ENCODE measurements at places on chromosomes 7 and 10.

DNA sequence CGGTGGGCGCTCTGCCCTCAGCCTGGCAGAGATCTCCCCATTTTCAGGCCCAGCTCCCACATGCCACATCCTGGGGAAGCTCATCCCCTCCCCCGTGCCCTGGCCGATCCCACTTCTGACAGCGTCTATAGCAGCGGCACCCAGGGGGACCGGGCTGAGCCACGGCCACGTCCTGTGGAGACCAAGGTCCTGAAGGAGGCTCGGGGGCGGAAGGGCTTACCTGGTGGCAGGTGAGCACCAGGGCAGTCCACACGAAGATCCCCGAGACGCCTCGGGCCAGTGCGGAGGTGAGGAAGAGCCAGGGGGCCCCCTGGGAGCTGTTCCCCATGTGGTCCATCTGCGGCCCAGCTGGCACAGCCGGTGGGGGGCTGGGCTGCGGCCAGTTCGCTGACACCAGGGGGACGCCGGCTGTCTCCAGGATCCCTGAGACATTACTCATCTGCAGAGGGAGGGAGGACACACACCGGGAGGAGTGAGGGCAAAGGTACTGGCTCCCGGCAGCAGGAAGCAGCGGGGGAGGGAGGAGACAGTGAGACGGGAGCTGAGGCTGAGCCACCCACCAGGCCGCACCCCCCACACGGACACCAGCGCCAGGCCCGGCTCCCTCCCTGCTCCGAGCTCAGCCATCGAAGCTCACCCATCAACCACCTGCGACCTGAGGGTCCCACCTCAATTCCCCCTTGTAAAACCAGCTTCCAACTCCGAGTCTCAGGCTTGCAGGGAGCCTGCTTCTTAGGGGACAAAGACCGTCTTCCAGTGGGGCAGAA is 776 bp downstream of the TMEM184A start:
- no peak for DNase-seq

GRCh38 chr7:10643545-10643944 is 330.1 kb upstream of the PHF14 start:
- peak; percentile 10 for DNase-seq

DNA sequence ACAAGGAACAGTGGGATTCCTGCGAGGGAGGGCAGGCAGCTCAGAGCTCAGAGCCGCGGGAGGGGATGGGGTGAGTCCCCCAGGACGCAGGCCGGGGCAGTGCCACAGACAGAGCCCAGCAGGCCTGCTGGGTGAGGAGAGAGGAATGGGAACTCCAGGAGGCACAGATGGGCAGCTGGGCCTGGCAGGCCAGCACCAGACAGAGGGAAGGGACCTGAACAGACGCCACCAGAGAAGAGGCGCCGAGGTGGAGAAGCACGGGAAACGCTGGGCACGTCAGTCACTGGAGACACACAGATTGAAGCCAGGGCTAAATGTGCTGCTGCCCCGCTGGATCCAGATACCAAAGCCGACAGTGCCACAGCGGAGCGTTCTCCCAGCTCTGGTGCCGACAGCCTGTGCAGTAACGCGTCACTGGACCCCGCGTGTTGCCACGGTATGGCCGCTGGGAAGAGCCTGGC is 225.8 kb downstream of the MAD1L1 start:
- no peak for DNase-seq

DNA sequence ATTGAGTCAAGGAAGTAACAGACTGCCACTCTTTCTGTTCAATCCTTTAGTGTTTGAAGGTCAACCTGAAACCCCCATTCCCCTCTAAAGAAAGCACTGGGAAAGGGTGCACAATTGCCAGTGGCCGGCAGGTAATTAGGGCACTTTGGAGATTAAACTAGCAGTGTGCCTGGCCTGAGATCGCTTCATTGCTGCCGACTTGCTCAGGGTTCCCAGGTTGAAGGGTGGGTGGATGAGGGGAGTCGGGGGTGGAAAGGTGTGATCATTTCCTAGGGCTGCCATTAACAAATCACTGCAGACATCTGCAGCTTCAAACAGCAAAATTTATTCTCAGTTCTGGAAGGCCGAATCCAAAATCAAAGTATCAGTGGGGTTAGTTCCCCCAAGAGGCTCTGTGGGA is 16.3 kb upstream of the BTBD16 start:
- no peak for DNase-seq

DNA sequence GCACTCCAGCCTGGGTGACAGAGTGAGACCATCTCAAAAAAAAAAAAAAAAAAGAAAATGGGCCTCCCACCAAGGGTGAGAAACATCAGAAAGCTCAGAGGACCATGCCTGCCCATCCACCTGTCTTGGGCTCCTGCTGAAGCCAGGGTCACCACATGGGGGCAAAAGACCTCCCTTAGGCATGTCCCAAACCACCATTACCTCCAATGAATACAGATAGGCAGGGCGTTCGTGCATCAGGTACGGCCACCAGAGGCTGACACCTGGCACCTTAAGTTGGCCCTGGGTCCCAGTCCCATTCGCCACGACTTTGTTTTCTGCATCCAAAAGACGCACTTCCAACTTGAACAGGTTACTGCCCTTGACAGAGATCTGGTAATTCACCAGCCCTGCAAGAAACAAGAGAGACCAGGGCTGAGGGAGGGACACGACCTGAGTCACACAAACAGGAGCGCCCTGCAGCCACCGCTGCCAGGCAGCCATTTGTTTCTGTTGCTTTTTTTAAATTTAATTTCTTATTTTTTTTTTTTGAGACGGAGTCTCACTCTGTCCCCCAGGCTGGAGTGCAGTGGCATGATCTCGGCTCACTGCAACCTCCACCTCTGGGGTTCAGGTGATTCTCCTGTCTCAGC is 6.1 kb downstream of the GUSB start:
- no peak for DNase-seq

GRCh38 chr10:55742487-55742886 is 618.6 kb downstream of the ZWINT start:
- no peak for DNase-seq

DNA sequence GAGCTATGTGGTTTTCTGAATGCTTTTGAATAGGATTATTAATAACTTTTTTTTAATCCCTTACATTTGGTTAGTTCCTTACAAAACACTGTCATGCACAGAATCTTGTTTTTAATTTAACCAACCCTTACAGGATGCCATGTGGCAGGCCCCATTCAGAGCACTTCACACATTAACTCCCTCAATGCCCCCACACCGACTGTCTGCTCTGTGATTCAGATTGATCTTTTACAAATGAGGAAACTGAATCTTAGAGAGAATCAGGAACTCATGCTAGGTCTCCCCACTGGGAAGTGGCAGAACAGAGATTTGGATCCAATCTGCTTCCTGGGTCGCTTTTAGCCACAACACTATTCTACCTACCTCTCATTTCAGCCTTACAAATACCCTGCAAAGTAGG is 195.8 kb upstream of the NPVF start:
- no peak for DNase-seq

DNA sequence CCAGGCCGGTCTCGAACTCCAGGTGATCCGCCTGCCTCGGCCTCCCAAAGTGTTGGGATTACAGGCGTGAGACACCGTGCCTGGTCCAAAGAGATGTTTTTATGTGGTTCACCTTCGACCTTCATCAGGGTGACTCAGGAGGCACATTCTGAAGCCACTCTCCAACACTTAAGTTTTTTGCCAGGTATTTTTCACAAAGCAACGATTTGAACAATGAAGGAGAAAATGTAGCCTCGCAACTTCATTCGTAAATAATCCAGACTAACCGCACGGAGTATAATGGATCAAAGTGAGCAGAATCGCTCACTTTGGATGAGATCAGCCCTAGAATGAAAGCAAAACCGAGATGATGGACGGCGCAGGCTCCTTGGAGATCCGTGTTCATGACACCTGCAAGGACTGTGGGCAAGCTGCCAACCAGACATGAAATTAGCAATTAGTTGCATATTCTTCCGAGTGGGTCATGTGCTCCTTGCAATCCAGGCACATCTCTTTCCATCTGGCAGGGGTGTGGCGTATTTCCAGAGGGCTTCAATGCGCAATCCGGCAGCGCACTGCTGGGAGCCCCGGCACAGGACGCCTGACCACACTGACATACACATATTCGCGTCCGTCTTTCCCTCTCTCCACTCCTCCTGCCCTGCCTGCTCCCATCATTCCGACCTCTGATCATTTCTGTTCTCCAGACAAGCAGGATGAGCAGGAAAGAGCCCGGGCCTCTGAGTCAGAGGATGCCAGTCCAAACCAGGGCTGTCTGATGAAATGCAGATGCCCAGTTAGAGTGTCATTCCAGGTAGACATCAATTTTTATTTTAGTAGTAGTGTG is 148.4 kb downstream of the KLF6 start:
- DNase-seq: no peak

GRCh38 chr10:74231375-74231774 is 80.4 kb downstream of the ADK start:
- DNase-seq: no peak

All from CD4-positive, alpha-beta T cell treated with Interleukin-17A for 1 hour (primary cell).